ENCODE measurements at places on chromosomes 3 and 15.

DNA sequence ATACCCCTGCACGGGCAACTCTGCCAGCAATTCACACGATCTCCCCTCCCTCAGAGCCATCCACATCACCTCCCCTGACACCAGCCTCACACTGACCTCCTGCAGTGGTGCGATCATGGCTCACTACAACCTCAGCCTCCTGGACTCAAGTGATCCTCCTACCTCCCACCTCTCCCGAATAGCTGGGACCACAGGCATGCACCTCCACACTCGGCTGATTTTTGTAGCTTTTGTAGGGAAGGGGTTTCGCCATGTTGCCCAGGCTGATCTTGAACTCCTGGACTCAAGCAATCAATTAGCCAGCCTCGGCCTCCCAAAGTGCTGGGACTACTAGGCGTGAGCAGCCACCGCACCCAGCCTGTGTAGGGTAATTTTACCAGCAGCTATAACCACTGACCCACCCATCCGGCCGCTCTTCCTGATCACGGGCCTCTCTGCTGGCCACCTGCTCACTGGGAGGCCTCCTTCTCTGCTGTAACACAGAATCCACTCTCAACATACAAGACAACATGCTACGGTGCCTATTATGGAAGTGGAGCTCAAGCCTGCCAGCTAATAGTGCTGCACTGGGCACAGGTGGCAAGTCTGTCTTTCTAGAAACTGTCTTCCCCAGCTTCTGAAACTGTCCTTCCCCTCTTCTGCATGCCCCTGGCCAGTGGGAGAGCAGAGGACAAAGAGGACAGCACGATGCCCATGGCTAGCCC lies 4.6 kb downstream of the GP9 start:
- no peak for DNase-seq

GRCh38 chr3:38805765-38806386 lies 10.1 kb downstream of the SCN10A start:
- peak; percentile 45 for DNase-seq

DNA sequence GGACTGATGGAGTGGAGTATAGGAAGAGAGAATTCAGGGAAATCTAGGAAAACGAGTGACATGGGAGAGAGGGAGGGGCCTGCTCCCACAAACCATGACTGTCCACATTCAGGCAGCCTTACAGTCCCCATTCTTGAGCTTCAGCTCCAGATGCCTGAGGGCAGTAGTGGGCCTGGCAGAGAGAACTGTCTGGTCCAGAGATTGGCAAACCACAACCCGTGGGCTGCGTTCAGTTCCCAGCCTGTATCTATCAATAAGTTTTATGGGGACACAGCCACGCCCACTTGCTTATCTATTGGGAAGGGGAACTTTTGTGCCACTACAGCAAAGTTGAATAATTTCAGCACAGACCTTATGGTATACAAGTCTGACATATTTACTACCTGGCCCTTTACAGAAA lies 63.8 kb downstream of the SLCO2A1 start:
- DNase-seq: no peak

GRCh38 chr3:42302924-42303634 lies 37.1 kb upstream of the CCK start:
- no peak for DNase-seq

DNA sequence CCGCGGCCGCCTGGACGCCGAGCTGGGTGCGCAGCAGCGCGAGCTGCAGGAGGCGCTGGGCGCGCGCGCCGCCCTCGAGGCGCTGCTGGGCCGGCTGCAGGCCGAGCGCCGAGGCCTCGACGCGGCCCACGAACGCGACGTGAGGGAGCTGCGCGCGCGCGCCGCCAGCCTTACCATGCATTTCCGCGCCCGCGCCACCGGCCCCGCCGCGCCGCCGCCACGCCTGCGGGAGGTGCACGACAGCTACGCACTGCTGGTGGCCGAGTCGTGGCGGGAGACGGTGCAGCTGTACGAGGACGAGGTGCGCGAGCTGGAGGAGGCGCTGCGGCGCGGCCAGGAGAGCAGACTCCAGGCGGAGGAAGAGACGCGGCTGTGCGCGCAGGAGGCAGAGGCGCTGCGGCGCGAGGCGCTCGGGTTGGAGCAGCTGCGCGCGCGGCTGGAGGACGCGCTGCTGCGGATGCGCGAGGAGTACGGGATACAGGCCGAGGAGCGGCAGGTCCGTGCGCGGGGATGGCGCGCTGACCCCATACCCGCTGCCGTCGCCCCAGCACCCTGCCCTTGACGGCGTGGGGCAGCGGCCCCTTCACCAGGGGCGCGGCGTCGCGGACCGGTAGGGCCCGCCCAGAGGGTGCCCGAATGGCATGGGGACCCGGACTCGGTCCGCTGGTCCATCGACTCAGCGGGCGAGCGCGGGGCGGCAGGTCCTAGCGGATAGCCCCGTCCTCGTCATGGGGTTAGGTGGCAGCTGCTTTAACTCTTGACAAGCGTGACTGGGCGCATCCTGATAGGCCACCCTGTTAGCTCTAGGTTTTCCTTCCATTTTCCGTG lies 848 bp downstream of the SYNM start:
- peak; percentile 42 for DNase-seq

- DNase-seq: no peak
Observed at GRCh38 chr3:45409921-45410320, 21.5 kb downstream of the LARS2 start.

DNA sequence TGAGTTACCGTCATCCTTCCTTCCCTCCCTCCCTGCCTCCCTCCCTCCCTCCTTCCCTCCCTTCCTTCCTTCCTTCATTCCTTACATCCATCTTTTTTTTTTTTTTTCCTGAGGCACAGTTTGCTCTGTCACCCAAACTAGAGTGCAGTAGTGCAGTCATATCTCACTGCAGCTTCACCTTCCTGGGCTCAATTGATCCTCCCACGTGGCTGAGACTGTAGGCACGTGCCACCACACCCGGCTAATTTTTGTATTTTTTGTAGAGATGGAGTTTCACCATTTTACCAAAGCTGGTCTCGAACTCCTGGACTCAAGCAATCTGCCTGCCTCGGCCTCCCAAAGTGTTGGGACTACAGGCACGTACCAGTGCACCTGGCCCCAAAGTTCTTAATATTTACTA lies 25.8 kb downstream of the USP3 start:
- no peak for DNase-seq

- peak; percentile 23 for DNase-seq
Observed at GRCh38 chr3:122975163-122975923, 52.2 kb downstream of the SEMA5B start.

GRCh38 chr3:60399861-60400845 lies 851.1 kb downstream of the FHIT start:
- DNase-seq: no peak

GRCh38 chr15:63977119-63977518 lies 69.2 kb downstream of the DAPK2 start:
- DNase-seq: no peak

DNA sequence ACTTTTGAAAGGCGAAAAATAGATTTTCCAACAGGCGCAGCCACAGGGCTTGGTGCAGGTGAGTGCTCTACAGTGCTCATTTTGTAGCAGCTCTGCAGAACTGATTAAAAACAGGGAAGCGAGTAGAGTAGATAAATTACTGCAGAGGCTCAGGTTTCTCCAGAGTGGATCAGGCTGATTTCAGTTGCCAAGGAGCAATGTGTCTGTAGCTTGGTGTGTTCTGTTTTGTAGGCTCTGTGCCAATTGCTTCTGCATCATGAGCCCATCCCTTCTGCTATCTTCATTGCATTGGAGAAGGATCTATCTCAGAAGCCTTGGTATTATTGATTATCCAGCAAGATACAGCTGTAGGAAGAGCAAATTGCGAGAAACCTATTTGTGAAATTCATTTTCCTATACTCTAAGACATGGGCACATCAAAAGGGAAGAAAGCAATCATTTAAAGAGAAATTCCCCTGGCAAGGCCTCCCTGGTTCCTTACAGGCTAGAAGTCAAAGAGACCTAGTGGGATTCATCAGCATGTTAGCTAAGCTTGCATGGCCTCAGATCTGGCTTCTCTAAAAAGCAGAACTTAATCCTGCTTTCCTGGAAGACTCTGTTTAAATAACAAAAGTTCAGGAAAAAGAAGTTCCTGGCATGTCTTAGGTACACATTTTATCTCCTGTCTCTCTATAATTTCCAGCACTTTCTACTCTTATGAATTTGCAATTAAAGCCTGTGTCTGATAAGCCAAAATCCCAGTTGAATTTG lies 432.4 kb upstream of the ATP10A start:
- no peak for DNase-seq

- no peak for DNase-seq
Observed at GRCh38 chr3:69357196-69357595, 28.7 kb downstream of the FRMD4B start.

Measured in stimulated activated naive CD8-positive, alpha-beta T cell treated with anti-CD3 and anti-CD28 coated beads, Interleukin-15, Interleukin-2, amounts not matched to agents 100 U/mL and 50 U/mL, for 24 hours (primary cell).